ENCODE measurements at places on chromosomes 13 and 19. TPM values are rescaled to one million over a fixed set of nuclear protein-coding genes. Genes with fewer than 3 reads are reported as not detected.

Gene OR7C1
- not detected for total RNA-seq

DNA sequence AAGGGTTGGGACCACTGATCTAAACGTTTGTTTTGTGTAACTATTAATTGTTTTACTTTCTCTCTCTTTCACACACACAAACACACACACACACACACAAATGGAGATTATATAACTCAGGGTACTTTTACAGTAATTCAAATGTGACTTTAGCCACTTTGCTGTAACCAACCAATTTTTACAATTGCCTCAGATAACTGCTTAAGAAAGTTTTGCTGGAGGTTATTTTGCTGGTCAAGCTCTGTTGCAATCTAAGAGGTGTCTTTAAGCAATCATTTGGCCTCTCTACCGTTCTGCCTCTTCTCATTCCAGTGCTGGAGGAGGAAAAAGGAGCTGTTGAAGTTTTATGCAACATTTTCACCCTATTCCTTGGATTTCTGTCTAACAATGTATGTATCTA is 63.0 kb downstream of the TBC1D4 start:
- no peak for DNase-seq

- DNase-seq: no peak
Measured at GRCh38 chr13:107512551-107512950, 702.8 kb downstream of the LIG4 start.

GRCh38 chr13:63631006-63631405 is 2215.4 kb upstream of the PCDH20 start:
- DNase-seq: no peak

DNA sequence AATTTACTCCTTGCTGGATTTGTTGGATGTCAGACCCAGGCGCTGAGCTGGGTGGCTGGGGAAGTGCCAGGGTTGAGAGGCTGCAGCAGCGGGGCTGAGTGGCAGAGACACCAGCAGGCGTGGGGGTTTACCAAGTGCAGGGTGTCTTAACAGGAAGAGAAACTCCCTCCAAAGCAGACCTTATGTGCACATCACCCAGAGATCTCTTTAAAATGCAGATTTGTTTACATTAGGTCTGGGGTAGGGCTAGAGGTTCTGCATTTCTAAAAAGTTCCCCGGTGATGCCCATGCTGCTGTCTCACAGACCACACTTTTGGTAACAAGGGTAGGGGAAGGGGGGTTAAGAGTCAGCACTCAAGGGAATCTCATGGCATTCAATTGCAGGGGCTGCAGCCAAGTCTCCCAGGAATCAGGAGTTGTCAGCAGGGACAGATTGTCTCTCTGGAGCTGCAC is 80.7 kb upstream of the OLFM4 start:
- DNase-seq: no peak

DNA sequence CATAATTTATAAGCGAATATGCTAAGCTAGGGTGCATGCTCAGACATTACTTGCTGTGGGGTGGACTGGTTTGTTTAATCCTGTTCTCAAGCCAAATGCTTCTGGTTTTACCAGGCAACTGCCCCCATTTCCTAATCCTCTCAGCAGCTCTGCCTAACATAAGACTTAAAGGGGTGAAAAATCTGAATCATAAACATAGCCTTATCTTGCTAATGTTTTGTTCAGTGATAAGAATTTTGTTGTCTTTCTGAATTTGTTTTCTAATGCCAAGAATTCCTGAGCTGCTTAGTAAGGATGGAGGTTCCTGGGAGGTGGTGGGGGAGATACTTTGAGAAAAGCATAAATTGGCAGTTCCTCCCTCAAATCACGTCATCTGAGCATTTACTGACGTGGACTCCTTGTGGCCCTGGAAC is 42.7 kb downstream of the ING1 start:
- no peak for DNase-seq

Gene PRODH2
- not detected for total RNA-seq

Gene C19orf81
- 5.3 TPM for total RNA-seq

DNA sequence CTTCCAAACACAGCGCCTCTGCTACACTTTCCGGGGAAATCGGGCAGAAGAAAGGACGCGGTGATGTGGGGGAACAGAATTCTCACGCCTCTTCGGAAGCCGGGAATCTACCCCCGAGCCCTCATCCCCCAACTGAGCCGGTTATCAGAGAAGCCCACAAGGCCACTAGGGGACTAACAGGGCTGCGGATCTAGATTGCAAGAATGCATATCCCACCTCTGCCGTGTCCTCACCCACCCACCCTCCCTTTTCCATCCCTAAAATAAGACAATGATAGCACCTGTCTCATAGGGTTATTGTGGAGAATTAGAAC is 1.1 kb downstream of the IGFLR1 start:
- no peak for DNase-seq

Gene ERCC5
- total RNA-seq: 33.3 TPM

DNA sequence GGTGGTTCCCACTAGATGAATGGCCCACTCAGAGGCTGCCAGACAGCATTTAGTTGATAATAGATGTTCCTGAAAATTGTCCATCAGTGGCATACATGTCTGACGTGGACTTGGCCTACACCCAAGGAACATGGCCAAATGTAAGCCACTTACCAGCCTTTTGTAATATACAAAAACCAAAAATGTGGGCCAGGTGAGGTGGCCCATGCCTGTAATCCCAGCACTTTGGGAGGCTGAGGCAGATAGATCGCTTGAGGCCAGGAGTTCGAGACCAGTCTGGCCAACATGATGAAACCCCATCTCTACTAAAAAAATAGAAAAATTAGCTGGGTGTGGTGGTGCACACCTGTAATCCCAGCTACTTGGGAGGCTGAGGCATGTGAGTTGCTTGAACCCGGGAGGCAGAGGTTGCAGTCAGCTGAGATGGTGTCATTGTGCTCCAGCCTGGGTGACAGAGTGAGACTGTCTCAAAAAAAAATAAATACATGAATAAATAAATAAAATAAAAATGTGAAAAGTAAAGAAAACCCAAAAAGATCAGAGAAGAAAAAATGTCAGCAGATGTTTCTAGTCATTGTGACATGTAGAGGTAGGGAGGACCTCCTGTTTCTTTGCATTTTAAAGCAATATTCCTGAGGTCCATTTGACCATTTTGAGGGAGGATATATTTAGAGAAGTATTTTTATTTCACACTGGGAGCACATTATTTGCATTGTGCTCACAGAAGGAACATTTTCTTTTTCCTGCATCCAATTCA is 7.1 kb upstream of the WTIP start:
- DNase-seq: no peak

DNA sequence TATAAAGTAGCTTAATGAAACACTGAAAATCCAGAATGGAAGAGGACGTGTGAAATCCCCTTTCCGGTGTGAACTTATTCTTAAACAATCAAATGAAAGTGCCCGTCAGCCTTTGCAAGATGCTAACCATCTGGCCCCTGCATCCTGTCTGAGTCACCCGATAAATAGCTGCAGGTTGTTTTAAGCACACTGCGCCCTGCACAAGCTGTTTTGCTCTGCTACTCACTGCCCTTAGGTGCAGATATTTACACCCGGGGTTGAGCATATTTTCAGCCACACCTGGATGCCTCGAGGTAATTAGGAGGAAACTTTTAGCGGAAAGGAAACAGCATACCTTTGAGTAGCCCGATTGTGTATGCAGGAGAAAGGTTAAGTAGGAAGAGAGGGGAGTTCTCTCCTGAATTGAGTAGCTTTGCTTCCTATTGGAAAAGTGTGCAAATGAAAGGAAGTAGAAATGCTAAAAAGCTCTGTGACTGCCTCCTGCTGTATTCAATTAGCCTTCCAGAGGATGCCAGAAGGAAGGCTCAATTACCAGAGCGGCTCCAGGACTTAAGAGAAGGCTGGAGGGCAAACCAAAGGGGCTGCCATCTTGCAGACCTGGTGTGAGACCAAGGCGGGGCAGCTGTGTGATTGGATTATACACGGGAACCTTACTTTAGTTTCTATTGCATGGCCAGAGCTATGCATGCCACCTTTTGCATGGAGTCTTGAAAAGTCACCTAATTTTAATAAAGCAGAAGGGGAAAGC is 42.5 kb downstream of the IRS2 start:
- DNase-seq: peak; percentile 63

GRCh38 chr13:30116379-30116778 is 191.0 kb downstream of the KATNAL1 start:
- no peak for DNase-seq

DNA sequence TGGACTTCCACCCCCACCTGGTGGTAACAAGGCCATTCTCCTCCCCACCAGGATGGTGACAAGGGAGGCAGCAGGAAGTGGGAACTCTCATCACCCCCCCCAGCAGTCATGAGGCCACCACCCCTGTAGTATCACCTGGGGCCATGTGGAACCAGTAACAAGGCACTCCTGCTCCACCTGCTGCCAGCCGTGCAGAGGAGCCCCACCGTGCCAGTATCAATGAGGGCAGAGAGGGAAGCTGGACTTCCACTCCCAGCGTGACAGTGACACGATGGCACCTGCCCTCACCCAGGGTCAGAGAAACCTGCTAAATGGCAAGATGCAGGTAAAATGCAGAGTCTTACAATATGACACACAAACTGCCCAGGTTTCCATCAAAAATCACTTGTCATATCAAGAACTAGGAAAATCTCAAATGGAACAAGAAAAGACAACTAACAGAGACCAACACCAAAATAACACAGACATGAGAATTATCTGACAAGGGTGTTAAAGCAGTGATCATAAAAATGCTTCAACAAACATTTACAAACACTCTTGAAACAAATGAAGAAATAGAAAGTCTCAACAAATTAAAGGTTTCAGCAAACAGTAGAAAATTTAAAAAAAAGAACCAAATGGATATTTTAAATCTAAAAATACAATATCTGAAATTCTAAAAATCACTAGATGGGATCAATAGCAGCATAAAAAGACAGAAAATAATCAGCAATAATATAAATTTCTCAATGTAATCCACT is 9.1 kb upstream of the SPACA7 start:
- DNase-seq: no peak

GRCh38 chr13:28568286-28568685 is 73.4 kb upstream of the FLT1 start:
- no peak for DNase-seq

DNA sequence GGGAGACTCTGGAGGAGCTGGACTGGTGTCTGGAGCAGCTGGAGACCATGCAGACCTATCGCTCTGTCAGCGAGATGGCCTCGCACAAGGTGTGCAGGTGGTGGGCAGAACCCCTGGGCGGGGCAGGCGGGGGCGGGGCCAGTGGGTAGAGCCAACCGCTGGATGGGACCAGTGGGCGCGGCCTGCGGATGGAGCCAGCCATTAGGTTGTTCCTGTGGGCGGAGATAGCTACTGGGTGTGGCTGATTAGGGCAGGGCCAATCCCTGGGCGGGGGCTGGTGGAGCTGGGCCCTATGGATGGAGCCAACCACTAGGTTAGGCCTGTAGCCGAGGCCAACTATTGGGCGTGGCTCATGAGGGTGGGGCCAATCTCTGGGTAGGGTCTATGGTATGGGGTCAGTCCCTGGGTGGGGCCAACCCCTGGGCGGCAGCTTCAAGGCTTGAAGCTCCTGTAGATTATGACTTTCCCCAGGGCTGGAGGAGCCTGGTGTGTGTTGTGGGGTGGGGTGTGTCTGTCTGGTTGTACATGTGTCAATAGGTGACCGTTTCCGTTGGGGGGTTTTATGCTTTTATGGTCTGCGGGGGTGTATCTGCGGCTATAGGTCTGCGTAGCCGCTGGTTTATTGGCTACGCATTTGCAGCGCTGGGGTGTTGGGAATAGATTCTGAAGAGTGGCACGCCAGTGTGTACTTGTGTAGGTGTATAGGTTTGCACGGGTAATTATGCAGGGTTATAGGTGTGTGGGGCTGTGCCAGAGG is 30.7 kb downstream of the PDE4A start:
- no peak for DNase-seq

Gene ZNF571
- 2.9 TPM for total RNA-seq

DNA sequence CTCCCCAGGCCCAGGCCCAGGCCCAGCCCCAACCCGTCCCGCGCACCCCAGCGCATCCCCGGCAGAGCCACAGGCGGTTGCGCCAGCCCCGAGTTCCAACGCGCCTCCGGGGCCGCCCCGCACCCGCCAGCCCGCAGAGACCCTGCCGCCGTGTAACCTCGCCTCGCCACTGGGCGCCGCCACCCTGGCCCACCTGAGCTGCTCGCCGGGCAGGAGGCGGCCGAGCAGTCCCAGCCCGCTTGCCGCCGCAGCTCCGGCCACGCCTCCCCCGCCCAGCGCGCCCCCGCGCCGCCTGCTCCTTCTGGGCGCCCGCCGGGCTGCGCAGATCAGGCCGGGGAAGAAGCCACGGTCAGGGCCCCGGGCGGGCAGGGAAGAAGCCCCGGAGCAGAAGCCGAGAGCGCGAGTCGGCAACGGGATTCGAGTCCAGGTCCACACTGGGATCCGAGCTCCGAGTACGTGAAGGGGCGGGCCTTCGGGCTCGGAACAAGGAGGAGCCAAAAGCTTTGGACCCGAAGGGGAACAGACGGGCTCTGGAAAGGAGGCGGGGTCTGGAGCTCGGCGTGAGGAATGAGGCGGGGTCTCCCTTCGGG is at the start of gene MBOAT7:
MBOAT7 (minus strand) TSS at position 436 of the 590 bp plus-strand sequence. CDS start 1,072 bp downstream, outside the sequence.
- no peak for DNase-seq

DNA sequence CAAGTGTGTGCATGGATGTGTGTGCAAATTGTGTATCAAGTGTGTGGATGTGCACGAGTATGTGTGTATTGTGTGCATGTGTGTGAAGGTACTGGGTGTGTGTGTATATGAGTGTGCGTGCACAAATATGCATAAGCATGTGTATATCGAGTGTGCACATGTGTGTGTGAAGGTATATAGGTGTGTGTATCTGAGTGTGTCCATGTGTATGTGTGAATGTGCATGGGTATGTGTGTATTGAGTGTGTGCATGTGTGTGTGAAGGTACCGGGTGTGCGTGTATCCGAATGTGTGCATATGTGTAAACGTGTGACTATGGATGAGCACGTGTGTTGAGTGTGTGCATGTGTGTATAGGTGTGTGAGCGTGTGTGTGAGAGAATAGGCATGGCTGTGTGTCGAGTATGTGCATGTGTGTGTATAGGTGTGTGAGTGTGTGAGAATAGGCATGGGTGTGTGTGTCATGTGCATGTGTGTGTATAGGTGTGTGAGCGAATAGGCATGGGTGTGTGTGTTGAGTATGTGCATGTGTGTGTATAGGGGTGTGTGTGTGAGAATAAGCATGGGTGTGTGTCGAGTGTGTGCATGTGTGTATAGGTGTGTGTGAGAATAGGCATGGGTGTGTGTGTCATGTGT is 12.8 kb downstream of the EVI5L start:
- DNase-seq: no peak
